Spinal cord (tissue), 10 donors: ENCODE measurements at places on chromosomes 6 and 20. TPM values are rescaled to one million over a fixed set of nuclear protein-coding genes. Genes with fewer than 3 reads are reported as not detected.

DNA sequence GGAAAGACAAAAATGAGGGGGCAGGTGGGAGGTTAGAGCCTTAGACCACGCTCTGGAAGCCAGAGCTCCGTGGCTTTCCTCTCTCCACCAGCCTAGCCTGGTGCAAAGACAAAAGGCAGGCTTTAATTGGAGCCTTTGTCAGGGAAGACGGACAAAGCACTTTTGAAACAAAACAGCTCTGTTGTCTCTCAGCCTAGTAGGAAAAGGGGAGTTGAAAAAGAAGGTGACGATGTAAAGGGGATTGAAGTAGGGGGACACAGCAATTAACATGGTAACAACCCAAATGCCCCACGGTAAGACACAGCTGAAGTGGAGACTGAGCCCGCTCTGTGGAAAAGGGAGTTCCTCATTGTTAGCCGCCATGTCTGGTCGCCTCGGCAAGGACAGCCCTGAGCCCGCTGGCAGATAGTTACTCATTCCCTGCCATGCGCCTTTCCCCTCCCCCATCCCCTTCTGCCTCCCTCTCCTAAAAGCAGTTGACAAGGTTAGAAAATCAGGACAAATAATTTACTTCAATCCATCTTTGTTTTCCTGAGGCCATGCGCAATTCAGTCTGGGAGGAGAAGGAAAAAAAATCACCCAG lies 93.0 kb downstream of the TCP11 start:
- no peak for DNase-seq

- DNase-seq = no peak
These were observed 110.5 kb downstream of the TULP4 start for GRCh38 chr6:158422629-158423238.

DNA sequence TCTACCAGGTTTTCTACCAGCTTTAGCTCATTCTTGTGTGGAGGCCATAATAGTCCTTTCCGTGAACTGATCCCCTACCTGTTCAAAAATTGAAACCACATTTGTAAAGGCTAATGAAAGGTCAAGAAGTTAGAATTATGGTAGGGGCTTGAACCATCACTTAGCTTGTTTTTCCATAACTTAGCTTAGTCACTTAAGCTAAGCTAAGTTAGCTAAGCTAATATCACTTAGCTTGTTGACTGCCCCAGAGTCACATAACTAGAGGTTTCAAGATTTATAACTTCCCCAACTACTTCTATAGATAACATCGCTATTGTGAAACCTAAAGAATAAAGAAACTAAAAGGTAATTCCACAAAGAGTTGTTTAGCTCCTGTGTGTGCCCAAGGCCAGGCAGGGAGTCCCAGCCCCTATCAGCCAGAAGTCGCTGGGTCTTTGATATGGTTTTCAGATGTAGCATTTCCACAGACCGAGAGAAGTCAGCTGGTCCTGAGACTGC lies 131.8 kb downstream of the VEGFA start:
- DNase-seq = no peak

DNA sequence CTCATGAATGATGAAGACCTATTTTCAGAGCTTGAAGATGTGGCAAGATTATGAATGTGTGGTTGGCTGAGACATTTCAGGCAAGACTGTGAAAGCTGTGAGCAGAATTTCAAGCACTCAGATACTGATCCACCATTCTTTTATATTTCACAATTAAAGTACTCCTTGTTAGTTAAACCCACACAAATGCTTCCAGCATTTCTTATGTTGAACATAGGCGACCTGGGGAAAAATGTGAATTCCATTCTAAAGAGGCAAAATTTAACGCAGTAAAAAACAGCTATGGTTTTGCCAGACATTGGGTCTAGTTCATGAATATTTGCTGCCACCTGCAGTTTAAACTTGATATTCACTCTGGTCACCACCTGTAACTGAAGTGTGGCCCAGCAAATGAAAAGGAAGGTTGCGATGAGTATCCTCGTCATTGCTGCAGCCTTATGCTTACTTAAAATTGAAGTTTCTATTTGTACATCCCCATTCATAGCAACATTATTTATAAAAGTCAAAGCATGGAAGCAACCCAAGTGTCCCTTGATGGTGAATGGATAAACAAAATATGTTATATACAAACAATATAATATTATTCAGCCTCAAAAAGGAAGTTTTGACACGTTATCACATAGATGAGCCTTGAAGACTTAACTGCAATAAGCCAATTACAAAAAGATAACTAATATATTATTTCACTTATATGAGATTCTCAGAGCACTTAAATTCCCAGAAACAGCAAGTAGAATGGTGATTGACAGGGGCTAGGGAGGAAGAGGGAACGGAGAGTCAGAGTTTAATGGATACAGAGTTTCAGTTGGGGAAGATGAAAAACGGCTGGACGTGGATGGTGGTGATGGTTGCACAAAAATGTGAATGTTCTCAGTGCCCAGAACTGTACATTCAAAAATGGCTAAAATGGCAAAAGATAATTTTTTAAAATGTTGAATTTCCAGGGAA lies 32.4 kb upstream of the FAM184A start:
- peak; percentile 62 for DNase-seq

GRCh38 chr20:3889489-3890397 lies 556 bp downstream of the PANK2 start:
- DNase-seq = no peak

IRF4 gene
- total RNA-seq = 0.50 TPM
